ENCODE measurements at places on chromosomes 6 and 20.

DNA sequence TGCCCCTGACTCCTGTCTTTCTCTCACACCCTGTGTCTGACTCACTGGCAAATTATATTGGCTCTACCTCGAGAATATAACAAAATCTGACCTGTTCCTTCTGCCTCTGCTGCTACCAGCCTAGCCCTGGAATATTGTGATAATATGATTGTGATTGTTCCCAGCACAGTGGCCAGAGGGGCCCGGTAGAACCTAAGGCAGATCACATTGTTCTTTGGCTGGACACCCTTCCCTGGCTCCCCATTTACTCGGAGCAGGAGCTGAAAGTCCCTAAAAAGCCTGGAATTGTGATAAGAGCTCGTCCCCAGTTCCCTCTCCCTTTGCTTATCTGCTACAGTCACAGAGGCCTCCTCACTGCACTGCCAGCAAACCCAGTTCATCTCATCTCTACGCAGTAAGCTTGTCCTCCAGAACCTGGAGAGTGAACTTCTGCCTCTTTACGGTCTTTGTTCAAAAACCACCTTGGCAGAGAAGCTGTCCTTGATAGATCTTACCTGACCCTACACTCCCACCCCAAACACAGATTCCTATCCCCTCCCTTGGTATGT lies 21.8 kb downstream of the SERPINB6 start:
- no peak for DNase-seq

GRCh38 chr20:8301655-8302054 lies 169.6 kb downstream of the PLCB1 start:
- no peak for DNase-seq

GRCh38 chr6:85406641-85407075 lies 43.2 kb upstream of the NT5E start:
- no peak for DNase-seq

- DNase-seq, result no peak
These were observed 753.4 kb upstream of the MMS22L start for GRCh38 chr6:98036344-98036923.

- no peak for DNase-seq
These were observed 122.3 kb downstream of the CCDC170 start for GRCh38 chr6:151616091-151616513.

- no peak for DNase-seq
These were observed 26.0 kb downstream of the KLHL31 start for GRCh38 chr6:53639520-53639919.

GRCh38 chr6:166825553-166826145 lies 130.7 kb downstream of the RNASET2 start:
- no peak for DNase-seq

DNA sequence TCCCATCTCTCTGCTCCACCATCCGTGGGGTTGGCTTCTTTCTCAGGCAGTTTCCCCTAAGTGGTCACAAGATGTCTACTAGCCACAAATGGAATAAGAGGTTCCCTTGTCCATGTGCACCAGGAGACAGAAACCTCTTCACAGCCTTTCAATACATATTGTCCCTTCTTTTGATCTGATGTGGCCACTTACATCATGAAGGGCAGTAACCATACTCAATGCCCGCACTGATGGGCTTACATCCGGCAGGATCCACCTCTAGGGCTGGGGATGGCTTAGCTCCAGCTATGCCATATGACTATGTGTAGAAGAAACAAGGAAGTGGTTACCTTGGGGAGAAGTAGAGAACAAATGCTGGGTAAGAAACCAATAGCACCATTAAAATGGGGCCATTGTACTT lies 64.4 kb downstream of the PLEKHG1 start:
- no peak for DNase-seq

DNA sequence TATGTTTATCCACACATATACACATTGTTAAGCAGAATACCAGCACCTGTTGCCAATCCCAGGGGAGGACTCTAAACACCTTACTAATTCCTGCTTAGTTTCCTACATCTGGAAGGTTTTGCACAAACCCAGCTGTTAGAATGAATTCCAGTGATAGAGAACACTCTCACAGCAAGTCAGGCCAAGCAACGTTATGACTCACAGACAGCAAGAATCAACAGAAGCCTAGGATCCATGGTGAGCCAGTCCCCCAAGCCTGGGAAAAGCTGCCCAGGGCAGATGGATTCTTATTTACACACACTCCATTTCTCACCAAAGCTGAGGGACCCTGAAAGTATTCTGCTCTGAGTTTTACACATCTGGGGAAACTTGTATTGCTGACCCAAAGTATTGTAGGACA lies 291.7 kb downstream of the SLC35F1 start:
- no peak for DNase-seq

DNA sequence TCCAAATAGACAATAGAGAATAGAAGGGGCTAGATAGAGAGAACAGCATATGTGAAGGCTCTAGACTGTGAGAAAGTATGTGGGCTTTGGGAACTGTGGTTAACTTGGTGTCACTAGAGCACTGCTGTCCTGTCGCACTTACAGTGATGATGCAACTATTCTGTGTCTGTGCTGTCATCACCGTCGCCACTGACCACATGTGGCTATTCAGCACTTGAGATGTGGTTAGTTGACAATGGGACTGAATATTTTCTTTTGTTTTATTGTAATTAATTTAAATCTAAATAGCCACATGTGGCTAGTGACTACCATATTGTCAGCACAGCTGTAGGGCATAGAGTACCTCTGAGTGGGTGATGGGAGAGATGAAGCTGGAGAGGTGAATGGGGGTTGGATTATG lies 39.0 kb upstream of the IFNGR1 start:
- peak; percentile 29 for DNase-seq

DNA sequence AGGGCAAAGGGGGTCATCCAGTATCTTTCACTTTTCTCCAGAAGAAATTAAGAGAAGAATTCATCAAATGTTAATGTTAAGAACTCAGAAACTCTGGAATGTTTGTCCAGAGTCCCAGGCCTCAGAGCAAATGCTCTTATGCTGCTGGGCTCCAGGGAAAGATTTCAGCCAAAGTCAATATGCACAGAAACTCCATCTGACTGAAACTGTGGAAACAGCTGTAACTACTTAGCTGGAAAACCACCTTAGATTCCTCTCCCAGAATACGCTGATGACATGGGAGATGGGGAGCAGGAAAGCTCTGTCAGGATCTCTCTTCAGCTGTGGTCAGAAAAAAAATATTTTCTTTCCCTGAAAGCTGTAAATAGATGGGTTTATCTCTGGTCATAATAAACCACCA lies 559.6 kb downstream of the RFPL4B start:
- no peak for DNase-seq

DNA sequence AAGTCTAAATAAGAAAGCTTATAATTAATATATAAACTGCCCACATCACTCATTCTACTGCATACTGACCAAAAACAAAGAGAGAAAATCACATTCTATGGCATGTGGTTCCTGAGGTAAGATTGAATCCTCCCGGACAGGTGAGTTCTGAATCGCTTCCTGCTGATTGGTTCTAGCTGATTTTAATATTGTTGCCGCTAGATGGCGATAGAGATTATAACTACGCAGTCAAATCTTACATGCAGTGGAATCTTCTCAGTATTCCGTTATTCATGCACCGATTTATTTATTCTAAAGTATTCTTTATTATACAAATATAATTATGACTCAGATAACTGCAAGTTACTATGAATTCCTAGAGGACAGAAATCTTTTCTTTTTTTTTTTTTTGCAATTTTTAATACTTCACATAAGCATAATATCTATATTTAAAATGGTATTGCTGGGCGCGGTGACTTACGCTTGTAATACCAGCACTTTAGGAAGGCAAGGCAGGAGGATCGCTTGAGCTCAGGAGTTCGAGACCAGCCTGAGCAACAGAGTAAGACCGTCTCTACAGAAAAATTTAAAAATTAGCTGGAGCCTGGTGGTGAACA lies 24.2 kb upstream of the TMX4 start:
- DNase-seq, result peak; percentile 29

DNA sequence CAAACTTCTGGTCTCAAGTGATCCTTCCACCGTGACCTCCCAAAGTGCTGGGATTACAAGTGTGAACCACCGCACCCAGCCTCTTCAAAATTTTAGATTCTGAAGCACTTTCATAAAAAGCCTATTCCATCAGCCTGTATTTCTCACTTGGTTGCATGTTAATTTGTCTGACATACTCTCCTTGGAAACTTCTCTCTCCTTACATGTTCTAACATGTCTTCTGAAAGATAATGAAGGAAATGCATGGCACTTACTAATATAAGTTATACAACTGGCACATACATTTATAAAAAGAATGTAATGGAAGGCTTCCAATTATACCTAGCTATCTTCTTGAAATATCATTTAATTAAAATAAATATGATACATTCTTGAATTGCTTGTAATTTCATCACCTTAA lies 597.5 kb downstream of the TBC1D32 start:
- DNase-seq, result no peak

DNA sequence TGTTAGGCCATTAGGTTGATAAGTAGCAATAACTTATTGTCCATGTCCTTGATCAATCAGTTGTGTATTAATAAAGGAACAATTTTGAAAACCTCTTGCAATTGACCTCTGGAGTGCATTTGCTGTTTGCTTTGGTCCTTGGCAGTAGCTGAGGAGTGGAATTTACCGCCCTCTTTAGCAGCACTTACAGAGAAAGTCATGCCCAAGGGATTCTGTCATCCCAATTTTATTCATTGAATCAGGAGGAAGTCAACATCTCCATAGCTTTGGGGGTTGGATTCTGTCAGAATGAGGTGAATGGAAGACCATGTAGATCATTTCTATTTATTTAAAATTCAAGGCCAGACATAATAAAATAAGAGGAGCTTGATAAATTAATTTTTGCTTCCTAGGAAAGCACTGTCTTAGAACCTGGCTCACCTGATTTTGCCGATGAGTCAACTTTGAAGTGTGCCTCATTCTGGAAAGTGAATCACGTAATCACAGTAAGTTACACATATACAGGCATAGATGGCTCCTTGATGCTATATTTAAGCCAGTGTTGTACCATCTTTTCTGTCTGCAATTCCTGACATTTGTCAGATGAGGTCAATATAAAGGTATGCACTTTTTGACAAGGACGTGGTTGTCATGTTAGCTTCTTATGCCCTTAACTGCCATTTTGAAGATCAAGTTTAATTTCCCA lies 128.7 kb upstream of the MLIP start:
- no peak for DNase-seq

- no peak for DNase-seq
These were observed 32.3 kb upstream of the SCUBE3 start for GRCh38 chr6:35181308-35181932.

DNA sequence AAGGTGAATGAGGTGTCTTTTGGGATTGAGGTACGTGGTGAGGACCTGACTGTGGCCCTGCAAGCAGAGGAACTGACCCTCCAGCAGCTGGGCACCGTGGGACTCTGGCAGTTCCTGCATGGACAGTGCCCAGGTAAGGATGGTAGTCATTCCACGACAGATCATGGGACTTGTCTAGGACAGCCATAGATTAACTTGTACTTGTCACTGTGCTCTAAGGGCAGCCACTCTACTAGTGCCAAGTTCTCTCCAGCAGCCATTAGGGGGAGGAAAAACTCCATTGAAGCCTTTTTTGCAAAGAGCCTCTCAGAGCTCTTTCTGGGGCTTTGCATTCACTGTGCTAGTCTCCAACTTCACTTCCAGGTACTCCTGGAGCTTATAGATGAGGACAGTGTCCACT lies 20.4 kb downstream of the TAF11 start:
- no peak for DNase-seq

- DNase-seq, result no peak
These were observed 3.5 kb upstream of the MOCS1 start for GRCh38 chr6:39937686-39938333.

- DNase-seq, result peak; percentile 5
These were observed 297.4 kb downstream of the QKI start for GRCh38 chr6:163711615-163712565.

DNA sequence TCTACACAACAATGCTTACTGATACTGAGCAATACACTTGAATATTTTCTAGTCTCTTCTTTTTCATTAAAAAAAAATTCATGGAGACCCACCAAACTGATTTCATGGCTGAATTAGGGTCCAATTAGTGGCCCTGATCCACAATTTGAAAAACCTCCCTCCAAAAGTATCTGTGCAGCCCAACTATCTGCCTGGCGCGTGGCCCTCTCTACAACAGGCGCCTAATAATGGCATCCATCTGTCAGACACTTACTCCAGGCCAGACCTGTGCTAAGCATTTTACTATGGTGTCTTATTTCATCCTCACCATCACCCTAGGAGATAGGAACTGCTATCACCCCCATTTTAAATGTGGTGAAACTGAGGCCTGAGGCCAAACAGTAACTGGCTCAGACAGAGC lies 14.0 kb downstream of the TFEB start:
- no peak for DNase-seq

- DNase-seq, result no peak
These were observed 181.6 kb upstream of the RNF217 start for GRCh38 chr6:124780623-124781022.

DNA sequence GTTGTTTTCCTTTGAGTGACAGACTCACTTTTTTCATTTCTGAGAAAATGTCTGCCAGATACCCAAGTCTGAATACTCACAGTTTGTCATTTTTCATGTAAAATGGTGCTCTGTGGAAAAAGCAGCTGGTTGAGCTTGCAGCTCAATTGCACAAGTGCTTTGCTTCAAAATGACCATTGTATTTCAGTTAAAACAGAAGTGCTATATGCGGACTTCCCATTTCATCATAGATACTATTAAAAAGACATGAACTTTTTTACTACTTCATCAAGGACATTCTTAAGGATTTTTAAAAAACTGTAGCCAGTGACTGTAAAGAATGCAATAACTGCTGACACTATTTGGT lies 61.5 kb downstream of the KCNS1 start:
- no peak for DNase-seq

- no peak for DNase-seq
These were observed 75.4 kb upstream of the KCNG1 start for GRCh38 chr20:51098284-51098810.

GRCh38 chr6:38233161-38233791 lies 406.5 kb downstream of the BTBD9 start:
- no peak for DNase-seq

GRCh38 chr6:12751694-12752325 lies 35.2 kb downstream of the PHACTR1 start:
- DNase-seq, result no peak

GRCh38 chr20:52924411-52925271 lies 47.5 kb upstream of the TSHZ2 start:
- DNase-seq, result no peak

- no peak for DNase-seq
These were observed 904.1 kb upstream of the MANEA start for GRCh38 chr6:94673251-94673650.

GRCh38 chr6:6927521-6928361 lies 180.0 kb upstream of the RREB1 start:
- DNase-seq, result peak; percentile 12

DNA sequence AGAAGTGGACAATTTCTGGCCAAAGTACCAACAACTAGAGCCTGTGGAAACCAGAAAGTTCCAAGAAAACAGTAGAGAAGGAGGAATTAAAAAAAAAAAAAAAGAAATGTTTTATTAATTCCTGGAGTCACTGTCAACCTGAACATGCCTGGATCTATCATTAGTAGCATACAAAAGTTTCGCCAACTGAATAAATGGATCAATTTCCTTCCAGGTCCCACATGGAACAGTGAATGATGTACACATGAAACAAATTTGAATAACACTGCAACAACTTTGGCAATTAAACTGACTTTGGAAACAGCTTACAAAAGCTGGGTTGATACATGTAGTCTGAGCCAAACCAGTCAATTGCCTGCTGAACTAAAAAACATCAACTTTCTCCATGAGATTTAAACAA lies 90.0 kb upstream of the HMGCLL1 start:
- DNase-seq, result no peak

GRCh38 chr20:47233333-47234188 lies 122.9 kb downstream of the ZMYND8 start:
- no peak for DNase-seq
